ENCODE measurements at places on chromosomes 7 and 10.

GRCh38 chr7:25073451-25073850, 51.6 kb downstream of the CYCS start:
- DNase-seq: no peak

DNA sequence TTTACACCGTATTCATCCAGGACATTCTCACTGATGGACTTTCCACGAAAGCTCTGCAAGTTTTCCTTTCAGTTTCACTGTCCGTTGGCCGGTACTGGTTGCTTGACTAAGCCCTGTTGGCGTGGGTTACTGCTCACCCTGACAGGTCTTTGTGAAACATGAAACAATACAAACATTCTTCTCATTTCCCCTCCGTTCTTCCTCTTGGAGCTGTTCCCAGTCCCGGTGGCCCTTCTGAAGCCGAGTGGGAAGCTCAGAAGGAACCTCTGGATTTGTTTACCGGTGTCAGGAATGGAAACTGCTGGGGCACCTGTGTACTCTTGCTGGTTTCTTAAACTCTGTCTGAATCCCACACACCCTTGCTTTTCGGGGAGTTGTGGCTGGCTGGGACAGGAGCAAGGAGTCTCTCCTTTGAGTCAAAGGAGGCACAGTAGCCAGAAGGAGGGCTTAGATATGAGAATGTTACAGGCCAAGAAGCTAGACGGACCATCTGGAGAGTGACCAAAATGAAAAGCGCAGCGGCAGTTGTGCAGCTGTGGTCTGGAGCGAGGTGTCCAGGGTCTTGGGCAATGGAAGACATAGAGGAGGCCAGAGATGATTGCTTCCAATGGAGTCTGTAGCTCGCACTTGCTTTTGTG, 45.7 kb downstream of the LYZL2 start:
- no peak for DNase-seq

GRCh38 chr7:7570584-7570983, 3.9 kb downstream of the MIOS start:
- DNase-seq: no peak

- DNase-seq: no peak
These were observed 343.7 kb downstream of the PTEN start for GRCh38 chr10:88207121-88207546.

DNA sequence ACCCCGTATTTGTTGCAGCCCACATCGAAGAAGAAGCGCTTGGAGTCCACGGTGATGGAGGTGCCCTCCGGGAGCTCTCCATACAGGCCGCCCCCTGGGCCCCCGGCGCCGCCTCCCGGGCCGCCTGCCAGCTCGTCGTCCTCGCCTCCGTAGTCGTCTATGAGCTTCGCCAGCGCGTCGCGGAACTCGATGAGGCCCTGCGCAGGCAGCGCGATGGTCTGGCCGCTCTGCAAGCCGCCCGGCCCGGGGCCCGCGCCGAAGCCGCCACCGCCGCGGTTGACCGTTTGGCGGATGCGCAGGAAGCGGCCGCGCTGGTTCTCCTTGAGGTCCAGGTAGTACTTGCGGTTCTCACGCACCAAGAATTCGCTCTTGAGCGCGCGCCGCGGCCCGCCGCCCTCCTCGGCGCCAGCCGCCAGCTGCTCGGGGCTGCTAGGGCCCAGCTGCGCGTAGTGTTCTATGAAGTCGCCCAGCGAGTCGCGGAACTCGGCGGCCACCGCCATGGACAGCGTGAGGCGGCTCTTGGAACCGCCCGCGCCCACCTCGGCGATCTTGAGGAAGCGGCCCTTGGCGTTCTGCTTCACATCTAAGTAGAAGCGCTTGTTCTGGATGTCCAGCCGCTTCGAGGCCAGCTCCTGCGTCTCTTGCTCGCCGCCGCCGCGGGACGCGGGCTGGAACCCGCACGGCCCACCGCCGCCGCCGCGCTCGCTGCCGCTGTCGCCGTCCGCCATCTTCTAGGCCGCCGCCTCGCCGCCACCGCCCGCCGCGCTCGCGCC, 523 bp downstream of the PURB start:
- no peak for DNase-seq

GRCh38 chr10:122939856-122940543, 14.0 kb downstream of the C10orf88 start:
- DNase-seq: no peak

- DNase-seq: no peak
These were observed 77.9 kb downstream of the SGMS1 start for GRCh38 chr10:50545846-50546245.

DNA sequence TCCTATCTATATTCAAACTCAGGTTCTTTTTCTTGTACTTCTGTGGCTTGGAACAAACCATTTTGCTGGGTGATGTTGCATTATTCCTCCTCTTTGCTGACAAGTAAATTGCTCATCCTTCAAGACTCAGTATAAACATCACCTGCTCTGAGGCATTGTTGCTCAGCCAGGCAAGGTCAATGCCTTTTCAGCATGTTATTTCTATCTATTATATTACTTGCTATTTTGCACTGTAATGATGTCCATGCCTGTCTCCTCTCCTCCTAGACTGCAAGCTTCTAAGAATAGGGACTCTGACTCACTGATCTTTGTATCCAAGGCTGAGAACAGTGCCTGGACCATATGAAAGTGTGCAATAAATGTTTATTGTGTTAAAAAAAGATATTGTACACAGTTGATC, 293.8 kb downstream of the RNLS start:
- DNase-seq: no peak

- no peak for DNase-seq
These were observed 8.0 kb downstream of the SLC18A2 start for GRCh38 chr10:117248750-117249465.

GRCh38 chr7:16668978-16669377, 23.0 kb downstream of the BZW2 start:
- no peak for DNase-seq

DNA sequence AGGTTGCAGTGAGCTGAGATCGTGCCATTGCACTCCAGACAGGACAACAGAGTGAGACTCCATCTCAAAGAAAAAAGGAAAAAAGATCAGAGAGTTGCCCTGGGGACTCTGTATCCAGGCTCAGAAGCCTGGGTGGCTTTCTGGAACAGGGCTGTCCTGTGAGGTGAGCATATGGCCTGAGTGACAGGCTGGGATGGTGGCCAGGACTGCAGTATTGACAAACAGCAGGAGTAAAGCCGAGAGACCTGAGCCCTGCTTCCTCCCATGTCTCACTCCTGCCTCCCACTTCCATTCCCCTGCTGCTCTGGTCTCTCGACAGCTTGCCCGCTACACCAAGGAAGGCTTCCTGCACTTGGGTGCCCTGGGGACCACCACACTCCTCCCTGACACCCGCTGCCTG, 578.5 kb downstream of the GALNT17 start:
- no peak for DNase-seq

GRCh38 chr10:30816820-30817171, 187.2 kb upstream of the LYZL2 start:
- DNase-seq: no peak

- DNase-seq: peak; percentile 47
These were observed at the start of gene ADAP1 for GRCh38 chr7:954330-955238. Gene ADAP1 (minus strand): TSS chr7:954680. CDS start chr7:954477, 203 bp downstream.

DNA sequence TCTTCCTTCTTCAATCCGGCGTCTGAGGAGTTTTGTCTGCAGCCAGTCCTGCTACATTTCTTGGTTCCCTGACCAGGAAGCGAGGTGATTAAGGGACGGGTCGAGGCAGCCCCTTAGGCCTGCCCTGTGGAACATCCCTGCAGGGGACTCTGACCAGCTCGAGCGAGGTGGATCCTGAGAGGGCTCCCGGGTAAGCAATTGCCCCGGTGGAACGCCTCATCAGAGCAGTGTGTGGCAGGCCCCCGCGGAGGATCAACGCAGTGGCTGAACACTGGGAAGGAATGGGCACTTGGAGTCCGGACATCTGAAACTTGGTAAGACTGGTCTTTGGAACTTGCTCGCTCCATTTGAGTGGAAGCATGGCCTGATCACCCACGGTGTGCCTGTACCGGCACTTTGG, 121.0 kb downstream of the CUL2 start:
- DNase-seq: no peak

All from stimulated activated CD8-positive, alpha-beta memory T cell treated with anti-CD3 and anti-CD28 coated beads, Interleukin-15, amount 100 ng/mL, for 4 hours (primary cell).